Keratinocyte (primary cell): ENCODE measurements at places on chromosomes 7 and 10.
A peak's percentile ranks its signal among the peaks of the same experiment; 100 is the strongest.

DNA sequence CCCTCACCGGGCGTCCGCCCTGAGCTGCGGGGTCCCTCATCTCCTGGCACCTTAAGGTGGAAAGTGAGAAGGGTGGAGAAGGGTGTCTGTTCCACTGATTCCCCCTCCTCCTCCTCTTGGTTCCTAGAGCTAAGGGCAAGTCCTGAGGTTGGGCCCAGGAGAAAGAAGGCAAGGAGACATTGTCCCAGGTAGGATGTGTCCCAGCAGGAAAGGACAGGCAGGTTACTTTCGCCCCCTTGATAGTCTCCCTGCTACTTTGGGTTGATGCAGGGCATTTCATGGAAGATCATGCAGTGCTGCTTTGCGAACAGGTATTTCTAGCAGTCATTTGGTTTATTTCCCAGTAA lies 582 bp downstream of the STEAP2 start:
- no peak for DNase-seq

GRCh38 chr7:108226816-108227299 lies 96.7 kb upstream of the LAMB4 start:
- no peak for DNase-seq

DNA sequence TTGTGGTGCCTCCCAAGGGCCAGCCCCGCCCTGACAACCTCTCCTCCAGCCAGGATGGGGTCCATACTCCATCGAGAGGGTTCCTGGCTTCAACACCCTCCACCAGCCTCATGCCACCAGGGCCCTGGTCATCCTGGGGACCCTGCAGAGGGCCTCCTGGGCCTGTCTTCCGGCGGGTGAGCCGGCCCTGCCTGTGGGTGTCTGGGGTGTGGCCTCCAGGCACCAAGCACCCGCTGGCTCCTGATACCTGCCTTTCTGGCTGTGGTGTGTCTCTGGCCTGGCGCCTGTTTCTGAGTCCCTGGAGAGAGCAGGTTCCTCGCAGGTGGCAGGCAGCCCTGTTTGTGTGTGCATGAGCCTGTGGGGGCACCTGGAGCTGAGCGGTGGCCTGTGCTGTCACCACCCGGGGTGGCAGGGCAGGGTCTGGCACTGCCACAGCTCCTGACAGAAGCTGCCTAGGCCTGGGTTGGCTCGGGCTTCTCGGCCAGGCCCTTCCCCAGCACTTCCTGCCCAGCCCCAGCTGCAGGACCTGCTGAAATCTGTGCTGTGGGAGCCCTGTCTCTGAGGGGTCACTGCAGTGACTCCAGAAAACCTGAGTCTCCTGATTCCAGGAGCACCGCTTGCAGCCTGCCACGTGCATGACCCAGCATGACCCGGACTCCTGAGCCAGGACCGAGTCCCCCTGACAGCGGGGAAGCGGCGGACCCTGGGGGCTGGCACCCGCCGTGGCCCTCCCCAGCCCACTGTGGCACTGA lies 18.4 kb downstream of the ADAM8 start:
- no peak for DNase-seq

GRCh38 chr7:138875794-138876193 lies 77.8 kb upstream of the ATP6V0A4 start:
- DNase-seq: peak; percentile 76

DNA sequence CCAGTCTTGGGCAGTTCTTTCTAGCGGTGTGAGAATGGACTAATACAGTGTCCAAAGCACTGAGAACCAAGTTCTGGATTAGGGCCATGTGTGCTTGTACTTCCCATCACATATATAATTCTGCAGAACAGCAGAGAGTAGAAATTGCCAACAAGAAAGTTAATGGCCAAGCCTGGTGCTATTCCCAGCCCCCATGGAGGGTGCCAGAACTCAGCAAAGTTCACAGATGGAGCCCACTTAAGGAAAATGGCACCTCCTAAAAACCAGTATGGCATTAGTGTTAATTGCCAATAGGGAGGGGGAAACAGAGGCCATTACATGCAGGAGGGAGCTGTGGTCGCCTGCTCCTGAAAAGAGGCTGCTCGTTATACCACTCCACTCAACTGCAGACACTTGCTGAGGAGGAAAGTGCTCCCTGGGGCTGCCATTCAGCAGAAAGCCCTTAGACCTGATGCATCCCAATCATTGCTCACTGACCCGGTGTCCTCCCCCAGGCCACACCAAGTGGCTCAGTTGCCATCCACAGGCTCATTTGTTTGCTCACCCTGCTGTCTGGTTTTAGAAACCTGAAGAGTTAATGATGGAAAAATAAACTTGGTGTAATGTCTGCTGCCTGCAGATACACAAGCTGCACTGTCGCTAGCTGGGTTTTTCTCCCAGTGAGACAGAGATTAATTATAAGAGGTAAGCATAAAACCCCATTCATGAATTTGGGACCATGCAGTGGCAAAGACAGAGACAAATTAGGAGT lies 280.6 kb downstream of the GFRA1 start:
- DNase-seq: no peak

GRCh38 chr10:92146107-92146506 lies 144.8 kb downstream of the CPEB3 start:
- no peak for DNase-seq

DNA sequence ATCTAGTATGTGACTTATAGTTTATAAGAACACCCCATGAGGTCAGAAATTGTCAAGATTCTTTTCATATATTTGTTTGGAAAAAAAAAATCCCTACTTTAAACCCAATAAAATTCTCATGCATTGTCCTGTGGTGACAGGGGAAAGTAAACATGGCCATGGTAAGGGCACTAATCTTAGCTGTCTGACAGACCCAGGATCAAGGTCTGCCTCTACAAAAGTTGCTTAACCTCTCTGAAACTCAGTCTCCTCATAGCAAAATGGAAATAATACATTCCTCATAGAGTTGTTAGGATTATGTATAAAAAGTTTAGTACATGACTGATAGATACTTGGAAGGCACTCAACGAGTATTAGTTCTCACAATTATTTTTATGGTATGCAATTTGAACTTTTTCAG lies 22.3 kb upstream of the AKAP9 start:
- no peak for DNase-seq

GRCh38 chr7:65951837-65952578 lies 30.0 kb downstream of the GUSB start:
- no peak for DNase-seq
